ENCODE measurements at places on chromosomes 4 and X.

DNA sequence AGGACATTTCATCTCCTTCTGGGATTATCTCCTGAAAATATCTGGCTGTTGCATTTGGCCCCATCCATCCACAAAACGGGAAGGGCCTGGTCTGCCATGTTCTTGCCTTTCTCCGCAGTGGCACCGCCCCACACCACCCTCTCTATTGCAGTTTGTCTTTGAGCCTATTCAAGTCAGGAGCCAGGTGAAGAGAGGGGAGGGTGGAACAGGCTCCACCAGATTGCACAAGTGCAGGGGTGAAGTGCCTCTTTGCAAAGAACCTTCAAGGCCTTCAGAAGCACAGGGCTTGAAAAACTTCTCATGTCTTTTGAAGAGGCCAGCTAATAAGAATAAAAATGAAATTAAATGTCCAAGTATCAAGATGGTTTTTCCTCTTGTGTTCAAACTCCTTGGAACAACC lies 28.7 kb downstream of the RS1 start:
- DNase-seq = no peak

DNA sequence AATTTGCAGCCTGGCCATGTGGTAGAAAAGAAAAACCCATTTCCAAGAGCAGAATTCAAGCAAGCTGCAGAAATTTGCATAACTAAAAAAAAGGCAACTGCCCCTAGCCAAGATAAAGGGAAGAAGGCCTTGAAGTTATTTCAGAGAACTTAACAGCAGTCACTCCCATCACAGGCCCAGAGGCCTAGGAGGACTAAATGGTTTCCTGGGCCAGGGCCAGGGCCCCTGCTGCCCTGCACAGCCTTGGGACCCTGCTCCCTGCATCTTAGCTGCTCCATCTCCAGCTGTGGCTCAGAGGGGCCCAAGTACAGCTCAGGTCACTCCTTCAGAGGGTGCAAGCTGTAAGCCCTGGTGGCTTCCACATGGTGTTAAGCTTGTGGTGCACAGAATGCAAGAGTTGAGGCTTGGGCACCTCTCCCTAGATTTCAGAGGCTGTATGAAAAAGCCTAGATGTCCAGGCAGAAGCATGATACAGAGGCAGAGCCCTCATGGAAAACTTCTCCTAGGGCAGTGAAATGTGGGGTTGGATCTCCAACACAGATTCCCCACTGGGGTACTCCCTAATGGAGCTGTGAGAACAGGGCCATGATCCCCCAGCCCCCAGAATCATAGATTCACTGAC lies 6.7 kb upstream of the MID2 start:
- DNase-seq = no peak

DNA sequence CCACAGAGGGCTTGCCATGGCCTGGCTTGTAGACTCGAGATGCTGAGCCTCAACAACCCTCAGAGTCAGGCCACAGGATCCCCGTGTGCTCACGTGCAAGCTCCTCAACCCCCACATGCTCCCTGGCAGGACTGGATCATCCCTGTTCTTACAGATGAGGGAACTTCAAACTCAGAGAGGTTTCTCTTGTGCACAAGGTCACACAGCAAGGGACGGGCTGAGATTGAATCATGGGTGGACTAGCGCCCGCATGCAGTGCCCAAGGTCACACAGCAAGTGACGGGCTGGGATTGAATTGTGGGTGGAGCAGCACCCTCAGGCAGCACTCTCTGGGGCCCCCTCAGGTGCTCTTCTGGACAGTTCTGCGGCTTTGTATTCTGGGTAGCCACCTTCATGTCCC lies 60.6 kb upstream of the AFAP1 start:
- DNase-seq = no peak

DNA sequence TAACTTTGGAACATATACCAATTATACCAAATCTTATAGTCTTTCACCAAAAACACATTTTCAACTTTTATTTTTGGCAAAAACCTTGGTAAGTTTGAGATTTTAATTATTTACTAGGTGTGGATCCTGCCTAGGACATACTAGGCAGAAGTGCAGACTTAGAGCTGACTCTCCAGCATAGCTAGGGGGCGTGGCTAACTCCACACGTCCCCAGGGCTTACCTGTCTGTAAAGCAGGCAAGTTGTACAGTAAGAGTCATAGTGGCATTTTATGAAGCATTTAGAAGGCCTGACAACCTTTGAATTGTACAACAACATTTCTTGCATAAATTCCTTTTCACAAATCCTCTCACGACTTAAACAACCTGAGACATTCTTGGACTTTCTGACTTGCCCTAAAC lies 19.2 kb upstream of the GRPEL1 start:
- no peak for DNase-seq

DNA sequence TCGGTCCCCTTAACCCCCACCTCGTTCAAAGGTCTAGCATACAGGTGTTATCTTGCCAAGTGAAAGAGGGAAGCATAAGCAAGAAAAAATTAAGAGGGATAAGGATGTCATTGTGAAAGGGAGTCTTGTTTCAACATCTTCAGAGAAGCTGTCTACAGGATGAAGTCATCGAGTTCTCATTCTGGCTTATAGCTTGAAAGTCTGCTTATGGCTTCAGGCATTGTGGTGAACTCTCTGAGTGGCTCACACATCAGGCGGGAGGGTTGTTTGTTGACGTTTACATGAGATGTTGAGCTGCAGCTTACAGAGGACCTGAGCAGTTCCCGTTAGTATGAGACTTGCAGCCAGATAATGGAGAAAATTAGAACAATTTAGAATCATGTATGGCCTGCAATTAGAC lies 16.6 kb downstream of the MAGEA9B start:
- no peak for DNase-seq

DNA sequence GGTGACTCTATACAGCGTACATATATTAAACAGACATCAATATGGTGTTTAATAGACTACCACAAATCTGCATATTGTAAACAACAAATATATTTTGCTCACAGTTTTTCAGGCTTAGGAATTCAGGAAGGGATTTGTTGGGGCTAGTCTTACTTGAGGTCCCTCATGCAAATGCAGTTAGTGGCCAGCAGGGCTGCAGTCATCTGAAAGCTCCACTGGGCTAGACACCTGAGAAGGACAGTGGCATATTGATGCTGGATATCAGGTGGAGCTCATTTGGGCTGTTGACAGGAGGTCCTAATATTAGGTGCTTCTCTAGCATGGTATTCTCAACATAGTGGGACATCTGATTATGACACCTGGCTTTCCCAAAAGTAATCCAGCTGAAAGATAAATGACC lies 493.8 kb upstream of the PABPC4L start:
- no peak for DNase-seq

- DNase-seq = no peak
Observed at GRCh38 chrX:97369947-97370346, 486.2 kb downstream of the RPA4 start.

DNA sequence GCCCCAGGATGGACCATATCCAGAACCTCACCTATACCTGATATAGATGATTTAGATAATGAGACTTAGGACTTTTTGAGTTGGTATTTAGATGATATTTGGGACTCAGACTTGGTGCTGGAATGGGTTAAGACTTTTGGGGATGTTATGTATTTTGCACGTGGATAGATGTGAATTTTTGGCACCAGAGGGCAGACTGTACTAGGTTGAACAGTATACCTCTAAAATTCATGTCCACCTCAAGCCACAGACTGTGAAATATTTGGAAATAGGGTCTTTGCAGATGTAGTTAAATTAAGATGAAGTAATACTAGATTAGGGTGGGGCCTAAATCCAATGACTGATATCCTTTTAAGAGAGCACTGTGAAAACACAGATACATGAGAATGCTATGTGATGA lies 15.6 kb downstream of the RBM41 start:
- DNase-seq = no peak

- no peak for DNase-seq
Observed at GRCh38 chr4:135239964-135240363, 1038.4 kb upstream of the PABPC4L start.

GRCh38 chrX:15855568-15856221 lies 1.1 kb upstream of the AP1S2 start:
- DNase-seq = no peak

- no peak for DNase-seq
Observed at GRCh38 chr4:16450724-16451123, 224.5 kb upstream of the TAPT1 start.

DNA sequence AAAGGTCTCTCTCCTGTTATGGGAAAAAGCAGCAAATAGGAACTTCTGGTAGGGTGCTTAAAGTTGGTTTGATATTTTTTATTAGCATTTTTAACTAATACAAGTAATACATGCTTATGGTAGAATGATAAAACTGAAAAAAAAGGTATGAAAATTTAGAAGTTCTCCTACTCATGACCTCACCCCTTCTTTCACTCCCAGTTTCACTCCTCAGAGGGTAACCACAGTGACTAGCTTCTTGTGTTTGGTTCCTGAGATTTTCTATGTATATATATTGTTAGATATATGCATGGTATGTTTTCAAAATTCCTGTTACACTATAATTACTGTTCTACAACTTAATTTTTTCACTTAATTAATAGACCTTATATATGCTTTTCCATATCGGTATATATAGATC lies 66.5 kb downstream of the AR start:
- DNase-seq = no peak

GRCh38 chrX:11558972-11559371 lies 106.7 kb downstream of the ARHGAP6 start:
- DNase-seq = no peak

GRCh38 chr4:156053174-156053573 lies 99.5 kb upstream of the CTSO start:
- no peak for DNase-seq

- DNase-seq = no peak
Observed at GRCh38 chr4:8218371-8219031, 19.4 kb downstream of the SH3TC1 start.

DNA sequence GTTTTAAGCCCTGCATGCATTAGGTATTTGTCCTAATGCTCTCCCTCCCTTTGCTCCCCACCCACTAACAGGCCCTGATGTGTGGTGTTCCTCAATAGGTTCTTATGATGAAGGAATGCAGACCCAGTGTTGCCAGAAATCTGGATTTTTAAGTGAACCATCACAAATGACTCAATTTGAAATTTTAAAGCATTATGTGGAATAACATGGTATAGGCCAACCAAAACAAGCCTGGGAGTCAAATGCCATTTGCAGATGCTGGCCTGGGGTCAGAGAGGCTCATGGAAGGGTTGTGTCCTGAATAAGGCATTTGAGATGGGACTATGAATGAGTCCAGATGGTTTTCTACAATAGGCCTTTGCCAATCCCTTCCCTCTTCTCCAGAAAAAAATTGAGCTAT lies 179.6 kb downstream of the SHROOM3 start:
- no peak for DNase-seq

GRCh38 chr4:170259631-170260153 lies 169.9 kb upstream of the AADAT start:
- peak; percentile 33 for DNase-seq

GRCh38 chr4:80925293-80925692 lies 105.2 kb upstream of the BMP3 start:
- no peak for DNase-seq

GRCh38 chrX:9383655-9384054 lies 81.2 kb upstream of the TBL1X start:
- DNase-seq = no peak

- no peak for DNase-seq
Observed at GRCh38 chrX:78024349-78025059, 55.1 kb upstream of the PGAM4 start.

- DNase-seq = no peak
Observed at GRCh38 chr4:97987019-97987648, 156.1 kb downstream of the STPG2 start.

DNA sequence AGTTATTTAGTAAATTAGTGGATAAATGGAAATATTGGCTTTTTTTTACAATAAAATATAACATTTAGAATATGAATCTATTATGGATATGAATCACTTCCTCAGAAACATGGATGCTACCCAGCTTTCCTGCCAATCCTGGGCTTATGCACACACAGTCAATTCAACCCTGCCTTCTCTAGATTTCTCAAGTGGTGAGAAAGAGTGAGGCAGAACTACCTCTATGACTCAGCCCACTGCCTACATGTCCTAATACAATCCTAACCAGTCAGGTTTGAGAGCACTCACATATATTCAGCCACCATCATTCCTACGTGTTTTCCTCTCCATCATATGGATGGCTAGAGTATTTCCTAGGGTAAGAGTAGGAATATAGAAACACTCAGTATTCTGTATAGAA lies 91.1 kb upstream of the ANKRD50 start:
- no peak for DNase-seq

- DNase-seq = no peak
Observed at GRCh38 chr4:172392741-172393140, 579.5 kb downstream of the GALNTL6 start.

DNA sequence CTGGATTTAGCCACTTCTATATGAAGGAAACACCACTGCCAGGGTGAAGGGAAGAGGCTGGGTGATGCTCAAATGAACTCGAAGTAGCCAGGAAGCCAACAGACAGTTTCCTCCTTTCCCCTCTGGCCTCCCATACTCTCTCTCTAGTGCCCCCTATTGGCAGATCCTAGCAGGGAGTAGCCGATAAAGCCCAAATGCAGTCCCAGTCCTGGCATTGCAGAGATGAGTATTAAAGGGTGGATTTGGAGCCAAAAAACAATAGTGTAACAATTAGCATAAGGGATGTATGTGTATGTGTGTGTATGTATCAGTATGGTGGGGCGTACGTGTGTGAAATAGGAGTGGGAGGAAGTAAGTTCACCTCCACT lies 213.8 kb upstream of the LDB2 start:
- DNase-seq = no peak

GRCh38 chr4:169000315-169000714 lies 9.7 kb downstream of the CBR4 start:
- DNase-seq = no peak

GRCh38 chr4:69832326-69833030 lies 27.5 kb downstream of the SULT1E1 start:
- DNase-seq = no peak

- DNase-seq = no peak
Observed at GRCh38 chr4:37726666-37727065, 40.5 kb upstream of the RELL1 start.

DNA sequence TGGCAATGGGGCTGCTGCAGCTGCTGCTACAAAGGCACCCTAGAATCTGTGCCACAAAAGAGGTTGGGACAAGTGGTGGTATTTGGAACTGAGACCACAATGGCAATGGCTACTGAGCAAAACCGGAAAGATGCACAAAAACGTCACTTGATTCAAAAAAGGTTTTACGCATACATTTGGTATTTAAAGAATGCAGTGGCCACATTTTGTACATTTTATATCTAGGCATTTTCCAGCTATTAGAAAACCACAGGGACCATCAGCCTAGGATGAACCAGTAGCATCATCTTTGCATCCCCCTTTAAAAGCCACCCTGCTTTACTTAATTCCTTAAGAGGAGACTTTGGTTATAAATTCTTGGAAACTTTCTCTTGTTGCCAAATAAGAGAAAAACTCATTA lies 104.8 kb upstream of the CXCL13 start:
- no peak for DNase-seq

- no peak for DNase-seq
Observed at GRCh38 chr4:119264743-119265142, 52.2 kb downstream of the USP53 start.

GRCh38 chr4:113057891-113058290 lies 8.4 kb downstream of the ANK2 start:
- no peak for DNase-seq

DNA sequence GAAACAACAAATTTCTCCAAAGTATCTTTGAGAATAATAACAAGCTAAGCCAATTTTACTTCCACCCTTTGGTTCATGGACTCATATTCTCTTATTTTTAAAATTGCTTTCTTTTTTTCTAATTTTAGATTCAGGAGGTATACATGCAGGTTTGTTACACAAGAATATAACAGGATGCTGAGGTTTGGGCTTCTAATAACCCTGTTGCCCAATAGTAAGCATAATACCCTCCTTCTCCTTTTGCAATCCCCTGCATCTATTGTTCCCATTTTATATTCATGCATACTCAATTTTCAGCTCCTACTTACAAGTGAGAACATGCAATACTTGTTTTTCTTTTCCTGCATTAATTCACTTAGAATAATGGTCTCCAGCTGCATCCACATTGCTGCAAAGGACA lies 202.3 kb upstream of the FSTL5 start:
- no peak for DNase-seq

Data from omental fat pad (tissue), 4 donors.